Ovary (tissue), 10 donors: ENCODE measurements at places on chromosomes 1 and 21. TPM values are rescaled to one million over a fixed set of nuclear protein-coding genes. Genes with fewer than 3 reads are reported as not detected.
A peak's percentile ranks its signal among the peaks of the same experiment; 100 is the strongest.

AADACL4 gene
- total RNA-seq, result not detected

NBPF4 gene
- total RNA-seq, result not detected

DNA sequence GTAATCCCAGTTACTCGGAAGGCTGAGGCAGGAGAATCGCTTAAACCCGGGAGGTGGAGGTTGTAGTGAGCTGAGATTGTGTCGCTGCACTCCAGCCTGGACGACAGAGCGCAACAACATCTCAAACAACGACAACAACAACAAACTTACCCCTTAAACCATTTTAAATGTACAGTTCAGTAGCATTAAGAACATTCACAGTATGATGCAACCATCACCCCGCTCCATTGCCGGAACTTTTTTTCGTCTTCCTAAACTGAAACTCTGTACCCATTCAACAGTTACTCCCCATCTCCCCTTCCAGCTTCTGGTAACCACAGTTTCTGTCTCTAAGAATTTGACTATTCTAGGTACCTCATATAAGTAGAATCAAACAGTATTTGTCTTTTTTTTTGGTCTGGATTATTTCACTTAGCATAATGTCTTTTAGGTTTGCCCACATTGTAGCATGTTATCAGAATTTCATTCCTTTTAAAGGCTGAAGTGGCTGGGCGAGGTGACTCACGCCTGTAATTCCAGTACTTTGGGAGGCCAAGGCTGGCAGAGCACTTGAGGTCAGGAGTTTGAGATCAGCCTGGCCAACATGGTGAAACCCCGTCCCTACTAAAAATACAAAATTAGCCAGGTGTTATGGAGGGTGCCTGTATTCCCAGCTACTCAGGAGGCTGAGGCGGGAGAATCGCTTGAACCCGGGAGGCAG lies 19.6 kb downstream of the CA6 start:
- no peak for DNase-seq

GRCh38 chr1:23184212-23184934 lies 15.7 kb upstream of the LUZP1 start:
- peak; percentile 37 for DNase-seq

DNA sequence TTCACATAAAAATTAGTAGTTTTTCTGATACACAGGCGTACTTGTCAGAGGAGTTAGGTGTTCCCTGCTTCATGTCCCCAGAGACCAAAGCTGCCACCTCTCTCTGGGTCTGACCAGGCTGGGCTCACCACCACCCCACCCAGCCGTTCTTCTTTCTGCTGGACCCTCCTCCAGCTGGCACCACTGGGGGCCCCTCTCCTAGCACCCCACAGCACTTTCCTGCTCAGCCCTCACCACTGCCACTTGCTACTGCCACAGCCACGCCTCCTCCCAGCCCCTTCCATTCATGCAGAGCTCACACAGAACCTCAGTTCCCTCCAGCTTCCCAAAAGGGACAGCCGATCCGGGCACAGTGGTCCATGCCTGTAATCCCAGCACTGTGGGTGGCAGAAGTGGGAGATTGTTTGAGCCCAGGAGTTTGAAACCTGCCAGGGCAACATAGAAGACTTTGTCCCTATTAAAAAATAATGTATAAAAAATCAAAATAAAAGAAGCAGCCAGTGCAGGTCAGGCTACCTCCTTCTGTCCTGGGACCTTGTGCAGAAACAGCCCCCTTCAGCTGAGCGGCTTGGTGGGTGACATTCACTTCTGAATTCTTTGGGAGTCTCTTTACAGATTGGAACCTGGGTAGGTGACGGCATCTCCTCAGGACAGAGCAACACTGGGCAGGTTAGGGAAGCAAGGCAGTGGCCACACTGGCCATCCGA lies 208.3 kb downstream of the TOMM20 start:
- no peak for DNase-seq
